Cardiac muscle cell (in vitro differentiated cells and primary cell): ENCODE measurements at places on chromosomes 16 and 17.

- DNase-seq = peak; percentile 26
Observed at GRCh38 chr17:67718325-67718941, 697 bp downstream of the NOL11 start.

DNA sequence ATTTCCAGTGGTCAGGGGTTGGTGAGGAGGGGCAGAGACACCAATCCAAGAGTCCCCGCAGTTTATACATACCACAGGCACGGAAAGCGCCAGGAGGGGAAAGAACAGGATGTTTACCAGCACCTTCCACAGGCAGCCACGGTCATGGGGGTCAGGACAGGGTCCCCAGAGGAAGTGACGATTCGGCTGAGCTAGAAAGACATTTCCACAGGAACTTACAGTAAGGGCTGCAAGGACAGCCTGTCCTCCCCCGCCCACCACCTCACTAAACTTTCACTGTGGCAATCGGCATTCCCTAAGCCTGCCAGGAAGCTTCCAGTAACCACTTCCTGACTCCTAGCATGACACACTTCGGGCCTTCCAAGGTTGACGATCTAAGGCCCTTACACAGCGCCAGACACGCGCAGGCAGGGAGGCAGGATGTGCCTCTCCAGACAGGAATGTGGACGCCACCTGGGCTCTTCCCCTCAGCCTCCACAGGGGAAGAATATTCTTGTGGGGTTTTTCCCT, 1.2 kb upstream of the MT2A start:
- peak; percentile 99 for DNase-seq

DNA sequence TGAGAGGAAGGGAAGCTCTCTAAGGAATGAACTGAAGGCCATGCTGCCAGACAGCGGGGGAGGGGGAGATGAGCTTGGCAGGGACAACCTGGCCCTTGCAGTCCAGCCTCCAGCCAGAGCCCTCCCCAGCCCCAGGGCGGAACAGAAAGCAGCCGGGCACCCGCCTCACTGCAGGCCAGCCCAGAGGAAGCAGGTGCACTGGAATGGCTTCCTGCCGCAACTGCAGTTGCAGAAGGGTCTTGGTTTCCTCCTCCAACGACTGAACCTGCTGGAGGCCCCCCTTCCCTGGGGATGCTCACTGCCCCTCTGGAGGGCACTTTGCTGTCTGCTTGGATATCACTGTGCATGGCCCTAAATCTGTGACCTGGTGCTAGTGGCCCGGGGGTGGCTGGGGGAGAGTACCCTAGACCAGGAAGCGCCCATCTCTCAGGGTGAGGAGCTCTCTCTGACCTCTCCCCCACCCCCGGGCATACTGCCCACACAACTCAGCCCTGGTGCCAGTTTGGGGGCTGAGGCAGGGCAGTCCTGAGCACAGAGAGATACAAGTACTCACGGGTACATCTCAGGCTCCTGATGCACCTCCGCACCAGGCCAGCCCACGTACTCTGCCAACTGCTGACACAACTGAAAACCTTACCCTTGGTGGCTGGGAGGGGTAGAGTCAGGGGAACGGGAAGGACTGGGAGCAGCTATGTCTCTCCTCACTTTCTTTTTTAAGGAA, 41.1 kb downstream of the MYO18A start:
- DNase-seq = no peak

- DNase-seq = peak; percentile 63
Observed at GRCh38 chr16:57366544-57367040, 5.7 kb upstream of the CX3CL1 start.

DNA sequence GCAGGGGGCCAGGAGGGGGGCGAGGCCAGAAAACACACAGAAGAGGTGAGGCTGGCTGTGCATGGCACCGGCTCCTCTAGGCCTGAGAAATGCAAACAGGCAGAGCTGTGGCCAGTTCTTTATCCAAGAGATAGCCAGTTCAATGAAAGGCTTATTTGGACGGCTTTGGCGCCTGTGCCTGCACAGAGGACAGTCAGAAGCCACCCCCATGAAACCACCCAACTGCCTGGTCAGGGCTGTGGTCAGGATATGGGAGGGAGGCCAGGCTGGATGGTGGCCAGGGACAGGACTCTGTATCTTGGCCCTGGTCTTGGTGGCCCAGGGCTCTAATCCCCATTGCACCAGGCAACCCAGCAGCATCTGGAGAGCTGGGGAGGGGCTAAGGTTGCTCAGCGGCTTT, 24.5 kb upstream of the GPRC5C start:
- DNase-seq = no peak

DNA sequence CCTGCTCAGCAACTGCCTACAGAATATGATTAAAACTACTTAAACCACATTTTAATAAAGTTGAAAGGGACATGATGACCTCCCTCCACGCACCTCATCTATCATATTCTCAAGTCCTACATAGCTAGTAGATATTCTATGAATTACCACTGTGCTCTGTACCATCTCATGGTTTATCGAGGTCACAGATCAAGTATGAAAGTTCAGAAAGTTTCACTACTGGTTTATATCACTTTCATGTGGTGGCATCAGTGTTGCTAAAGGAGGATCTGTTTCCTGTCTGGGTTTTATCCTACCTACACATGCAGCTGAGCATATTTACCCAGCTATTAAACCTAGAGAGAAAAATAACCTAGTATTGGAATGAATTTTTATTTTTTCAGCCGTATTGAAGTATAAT, 214.9 kb upstream of the MON1B start:
- DNase-seq = no peak

GRCh38 chr16:27208081-27208680, 4.9 kb downstream of the KDM8 start:
- no peak for DNase-seq

DNA sequence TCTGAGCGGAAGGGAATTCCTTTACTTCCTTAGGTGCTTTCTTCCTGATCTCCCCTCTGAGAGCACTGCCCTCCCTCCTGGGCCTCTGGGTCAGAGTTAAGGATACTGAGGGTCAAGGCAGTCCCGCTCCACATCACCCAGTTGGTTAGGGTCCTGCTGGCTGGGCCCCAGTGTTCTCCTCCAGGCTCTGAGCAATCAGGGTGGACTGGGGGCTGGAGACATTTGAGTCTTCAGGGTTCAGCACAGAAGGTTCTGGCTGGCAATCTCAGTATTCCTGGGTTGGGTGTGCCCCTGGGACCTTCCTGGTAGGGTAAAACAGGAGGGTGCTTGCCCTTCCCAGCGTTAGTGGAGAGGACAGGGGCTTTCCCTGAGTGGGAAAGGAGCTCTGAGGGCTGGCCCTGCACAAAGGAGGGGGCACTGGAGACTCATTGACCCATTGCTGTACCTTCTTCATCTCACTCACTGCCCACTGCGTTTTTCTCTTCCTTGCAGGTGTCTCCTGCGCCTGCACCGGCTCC, 448 bp downstream of the MT1M start:
- no peak for DNase-seq

DNA sequence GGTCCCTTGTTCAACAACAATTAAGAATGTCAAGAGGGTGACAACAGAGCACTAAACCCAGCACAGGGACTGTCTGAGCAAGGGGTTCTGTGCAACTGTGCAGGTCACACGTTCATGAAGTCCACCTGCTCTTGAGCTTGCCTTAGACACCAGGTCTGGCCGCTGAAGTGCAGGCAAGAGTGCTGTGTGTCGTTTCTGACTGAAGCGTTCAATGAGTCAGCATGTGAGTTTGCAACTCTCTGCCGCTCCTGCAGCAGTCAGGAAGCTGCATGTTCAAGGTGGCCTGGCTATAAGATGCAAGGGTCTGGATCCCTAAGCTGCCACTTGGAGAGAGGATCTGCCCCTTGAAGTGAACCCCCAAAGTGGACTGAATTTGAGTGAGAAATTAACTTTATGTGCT, 332.7 kb upstream of the HSBP1 start:
- peak; percentile 7 for DNase-seq

- DNase-seq = no peak
Observed at GRCh38 chr17:29642171-29642611, 19.5 kb upstream of the CORO6 start.

DNA sequence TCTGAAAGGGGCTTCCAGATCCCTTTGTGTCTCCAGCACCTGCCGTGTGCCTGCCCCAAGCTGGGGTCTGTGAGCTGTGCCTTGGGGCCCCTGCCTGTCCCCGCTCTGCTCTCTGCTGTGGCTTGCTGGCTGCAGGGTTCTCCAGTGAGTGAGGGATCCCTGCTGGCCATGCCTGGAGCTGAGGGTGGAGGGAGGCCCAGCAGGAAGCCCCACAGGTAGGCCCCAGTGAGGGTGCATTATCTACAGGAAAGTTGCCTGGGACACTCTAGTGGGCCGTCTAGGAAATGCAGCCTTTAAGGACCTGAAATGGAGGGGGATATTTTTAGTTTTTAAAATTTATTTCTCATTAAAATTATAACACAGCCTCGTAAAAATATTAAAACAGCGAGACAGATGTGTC, 50.9 kb downstream of the JPH3 start:
- peak; percentile 39 for DNase-seq

DNA sequence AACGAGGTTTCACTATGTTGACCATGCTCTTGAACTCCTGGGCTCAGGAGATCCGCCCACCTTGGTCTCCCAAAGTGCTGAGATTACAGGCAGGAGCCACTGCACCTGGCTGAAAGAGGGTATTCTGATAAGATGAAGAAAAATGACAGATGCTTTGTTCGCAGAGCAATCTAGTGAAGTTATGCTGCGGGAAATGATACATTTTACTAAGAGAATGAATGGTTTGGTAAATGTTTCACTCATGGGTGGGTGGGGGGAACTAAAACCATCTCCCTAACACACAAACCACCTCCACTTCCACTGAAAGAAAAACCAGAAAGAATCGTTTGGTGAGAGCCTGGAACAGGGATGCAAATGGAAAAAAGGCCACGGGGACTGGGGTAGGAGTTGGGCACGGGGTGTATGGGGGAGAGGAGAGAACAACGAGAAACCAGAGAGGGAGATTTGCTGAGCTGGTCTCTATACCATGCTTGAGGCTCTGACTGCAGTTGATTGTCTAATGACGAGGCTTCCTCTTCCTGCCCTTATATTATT, 19.0 kb upstream of the XYLT2 start:
- no peak for DNase-seq

- no peak for DNase-seq
Observed at GRCh38 chr17:45296003-45296832, 20.6 kb downstream of the MAP3K14 start.

DNA sequence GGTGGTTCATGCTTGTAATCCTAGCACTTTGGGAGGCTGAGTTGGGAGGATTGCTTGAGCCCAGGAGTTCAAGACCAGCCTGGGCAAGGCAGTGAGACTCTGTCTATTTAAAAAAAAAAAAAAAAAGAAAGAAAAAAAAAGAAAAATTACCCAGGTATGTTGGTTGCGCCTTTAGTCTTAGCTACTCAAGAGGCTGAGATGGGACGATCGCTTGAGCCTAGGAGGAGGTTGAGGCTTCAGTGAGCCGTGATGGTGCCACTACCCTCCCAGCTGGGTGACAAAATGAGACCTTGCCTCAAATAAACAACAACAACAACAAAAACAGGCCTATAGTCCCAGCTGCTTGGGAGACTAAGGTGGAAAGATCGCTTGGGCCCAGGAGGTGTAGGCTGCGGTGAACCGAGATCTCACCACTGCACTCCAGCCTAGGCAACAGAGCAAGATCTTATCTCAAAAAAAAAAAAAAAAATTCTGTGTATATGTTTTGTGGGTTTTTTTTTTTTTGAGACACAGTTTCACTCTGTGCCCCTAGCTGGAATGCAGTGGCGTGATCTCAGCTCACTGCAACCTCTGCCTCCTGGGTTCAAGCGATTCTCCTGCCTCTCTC, 12.5 kb upstream of the ANKRD40CL start:
- DNase-seq = no peak

- no peak for DNase-seq
Observed at GRCh38 chr17:29716566-29716965, 93.9 kb upstream of the CORO6 start.

DNA sequence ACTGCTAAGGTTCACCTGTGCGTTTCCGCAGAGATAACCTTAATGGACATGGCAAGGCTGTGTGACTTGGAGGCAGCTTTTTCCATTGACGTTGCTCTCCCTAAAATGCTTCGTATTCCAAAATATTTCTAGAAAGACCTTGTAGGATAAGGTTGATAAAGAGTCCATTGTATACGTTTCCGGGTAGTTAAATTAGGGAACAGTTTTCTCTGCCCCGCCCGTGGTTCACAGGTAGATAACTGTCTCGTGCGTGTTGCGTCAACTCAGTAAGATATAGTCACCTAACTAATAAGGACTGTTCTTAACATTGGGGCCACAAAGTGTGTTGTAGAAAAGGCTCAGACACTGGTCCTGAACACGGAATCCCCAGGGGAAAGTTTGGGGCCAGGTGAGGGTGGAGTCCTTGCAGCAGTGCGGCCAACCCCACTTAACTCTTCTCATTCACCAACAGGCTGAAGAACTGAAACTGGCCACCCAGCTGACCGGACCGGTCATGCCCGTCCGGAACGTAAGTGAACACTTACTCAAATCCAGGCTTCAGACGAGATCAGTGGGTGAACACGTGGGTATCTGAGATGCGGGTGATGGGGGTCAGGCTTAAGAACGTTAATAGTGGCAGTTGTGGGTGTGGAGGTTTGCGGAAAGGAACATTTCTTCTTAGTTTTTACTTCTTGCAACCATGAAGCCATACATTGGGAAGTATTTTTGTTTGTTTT, 1.6 kb downstream of the RPL13 start:
- DNase-seq = no peak

DNA sequence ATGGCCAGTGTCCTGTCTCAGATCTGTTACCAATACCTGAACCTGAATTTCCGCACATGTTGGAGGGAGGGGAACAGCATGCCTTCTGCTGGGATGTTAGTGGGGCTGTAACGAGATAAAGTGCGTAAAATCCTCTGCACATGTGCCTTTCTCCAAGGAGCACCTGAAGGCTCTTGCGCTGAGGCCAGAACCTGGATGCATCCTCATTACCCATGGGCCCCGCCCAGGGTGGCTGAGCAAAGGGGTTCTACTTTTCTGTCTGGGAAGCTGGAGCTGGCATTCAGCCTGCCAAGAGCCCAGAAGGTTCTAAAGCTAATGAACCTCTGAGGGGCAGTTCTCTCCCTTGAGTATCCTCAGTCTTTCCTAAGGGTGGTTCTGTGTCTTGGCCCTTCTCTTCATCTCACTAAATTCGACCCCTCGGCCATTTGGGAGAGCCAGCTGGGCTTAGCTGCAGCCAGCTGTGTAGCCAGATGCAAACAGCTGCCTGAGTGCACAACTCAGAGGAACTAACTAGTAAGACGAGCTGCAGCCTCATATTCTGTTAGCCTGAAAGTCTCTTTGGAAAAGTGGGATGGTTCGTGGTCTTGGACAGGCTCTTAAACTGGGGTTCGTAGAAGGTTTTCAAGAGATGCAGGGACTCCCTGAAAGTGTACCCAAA, 2.5 kb downstream of the ITGA3 start:
- DNase-seq = no peak

DNA sequence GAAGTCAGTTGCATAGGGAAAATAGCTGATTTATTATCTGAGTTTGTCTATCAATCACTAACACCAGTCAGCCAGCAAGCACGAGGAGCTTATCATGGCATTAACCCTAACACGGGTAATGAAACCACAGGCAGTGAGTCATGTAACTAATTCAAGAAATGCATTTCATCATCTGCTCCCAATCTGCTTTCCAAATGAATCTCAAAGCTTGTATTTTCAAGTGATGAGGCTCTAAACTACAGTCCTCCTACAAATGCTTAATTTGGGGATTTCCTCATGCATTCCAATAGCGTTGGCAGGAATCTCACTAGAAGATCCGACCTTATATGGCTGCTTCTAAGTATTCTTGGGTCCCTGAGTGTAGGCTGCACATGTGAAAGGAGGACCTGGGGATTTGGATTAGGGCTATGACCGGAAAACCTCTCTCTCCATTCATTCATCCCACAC, 118.4 kb upstream of the HSBP1 start:
- peak; percentile 96 for DNase-seq

- DNase-seq = peak; percentile 28
Observed at GRCh38 chr17:82229698-82230608, 1.1 kb downstream of the SLC16A3 start.
